ENCODE measurements at places on chromosomes 13 and 19.

GRCh38 chr19:48405850-48406249 lies 12.4 kb downstream of the GRIN2D start:
- no peak for DNase-seq

DNA sequence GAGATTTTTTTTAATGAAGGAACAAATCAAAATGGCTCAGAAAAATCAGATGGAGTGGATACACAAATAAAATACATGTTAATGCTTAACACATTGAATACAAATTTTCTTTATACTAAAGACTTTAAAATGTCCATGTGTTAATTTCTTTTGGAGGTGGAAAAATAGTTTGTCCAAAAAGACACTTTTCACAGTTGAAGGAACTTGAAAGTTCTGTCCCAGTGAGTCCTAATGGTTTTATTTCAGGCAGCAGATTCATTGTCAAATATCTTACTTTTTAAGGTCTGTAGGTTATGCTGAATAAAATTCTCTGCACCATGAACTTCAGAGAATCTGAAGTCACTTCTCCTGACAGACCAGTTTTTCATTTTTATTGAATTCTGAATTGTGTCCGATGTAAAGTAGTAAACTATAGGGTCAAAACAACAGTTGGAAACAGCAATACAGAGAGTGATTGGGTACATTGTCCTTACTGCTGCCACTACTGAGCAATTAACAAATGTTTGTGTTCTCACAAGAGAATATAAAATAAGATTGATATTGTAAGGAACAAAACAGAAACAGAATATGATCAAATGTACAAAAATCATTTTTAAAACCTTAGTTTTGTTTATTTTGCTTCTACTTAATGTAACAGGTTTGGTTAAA lies 1.6 kb downstream of the LPAR6 start:
- no peak for DNase-seq

DNA sequence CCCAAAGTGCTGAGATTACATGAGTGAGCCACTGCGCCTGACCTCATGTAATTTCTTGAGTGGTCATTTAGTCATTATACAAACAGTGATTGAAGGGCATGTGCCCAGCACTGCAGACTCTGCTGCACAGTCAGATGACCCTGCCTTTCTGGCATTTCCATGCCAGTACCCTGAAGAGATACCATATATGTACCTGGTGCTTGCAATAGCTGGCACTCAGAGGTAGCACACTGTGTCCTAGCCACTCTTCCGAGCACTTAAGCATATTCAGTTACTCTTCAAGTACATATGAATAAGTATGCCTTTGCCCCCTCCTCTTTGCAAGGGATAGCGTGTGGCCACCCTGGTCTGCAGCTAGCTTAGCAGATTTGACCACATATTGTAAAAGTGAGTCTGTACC lies 15.5 kb downstream of the STX10 start:
- no peak for DNase-seq

DNA sequence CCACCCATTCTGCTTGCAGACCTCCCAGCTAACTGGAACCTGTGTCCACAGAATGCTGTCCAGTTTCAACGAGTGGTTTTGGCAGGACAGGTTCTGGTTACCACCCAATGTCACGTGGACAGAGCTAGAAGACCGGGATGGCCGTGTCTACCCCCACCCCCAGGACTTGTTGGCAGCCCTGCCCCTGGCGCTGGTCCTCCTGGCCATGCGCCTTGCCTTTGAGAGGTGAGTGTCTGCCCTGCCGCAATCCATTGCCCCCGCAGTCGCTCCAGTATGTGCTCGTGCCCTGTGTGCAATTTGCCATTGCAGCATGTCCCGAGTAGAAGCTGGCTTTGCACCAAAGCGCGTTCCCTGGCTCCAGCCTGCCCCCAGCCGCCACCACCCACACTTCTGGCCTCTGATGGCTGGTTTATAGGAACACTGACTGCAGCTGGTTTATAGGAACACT lies 41.9 kb downstream of the CERS4 start:
- DNase-seq = no peak

GRCh38 chr19:5451494-5451893 lies 3.7 kb upstream of the ZNRF4 start:
- no peak for DNase-seq

DNA sequence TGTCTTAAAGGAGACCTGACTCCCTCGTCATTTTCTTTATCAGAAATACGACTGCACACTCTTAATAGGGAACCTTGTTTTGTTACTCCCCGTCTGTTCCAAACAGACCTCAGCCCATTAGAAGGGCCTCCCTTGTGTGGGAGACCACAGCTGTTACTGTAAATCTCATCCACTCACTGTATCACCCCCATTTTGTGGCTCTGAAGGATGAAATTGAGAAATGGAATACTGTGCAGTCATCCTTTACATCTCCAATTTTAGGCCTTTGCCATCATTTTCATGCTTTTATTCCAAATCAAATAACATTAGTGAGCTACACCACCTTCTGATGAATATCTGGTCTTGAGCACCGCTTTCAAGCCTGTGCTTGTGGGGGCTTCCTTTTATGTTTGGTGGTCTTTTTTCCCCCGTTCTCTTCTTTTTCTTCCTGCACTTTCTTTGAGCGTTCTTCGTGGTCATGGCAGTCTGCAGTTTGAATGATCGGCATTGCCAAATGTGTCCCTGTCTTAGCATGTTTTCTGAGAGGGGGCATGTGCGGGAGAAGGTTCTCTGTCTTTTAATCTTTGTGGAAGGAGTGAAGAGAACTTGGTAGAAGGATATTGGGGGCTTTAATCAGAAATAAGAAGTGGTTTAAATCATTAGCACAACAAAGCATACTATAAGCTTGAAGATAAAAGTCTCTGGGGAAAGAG lies 65.8 kb downstream of the GGACT start:
- no peak for DNase-seq

GRCh38 chr19:6062274-6062673 lies 48.0 kb downstream of the RFX2 start:
- DNase-seq = peak; percentile 35

- no peak for DNase-seq
Observed at GRCh38 chr13:32277839-32278238, 37.3 kb downstream of the ZAR1L start.

- DNase-seq = no peak
Observed at GRCh38 chr13:30855569-30855968, 50.5 kb upstream of the MEDAG start.

DNA sequence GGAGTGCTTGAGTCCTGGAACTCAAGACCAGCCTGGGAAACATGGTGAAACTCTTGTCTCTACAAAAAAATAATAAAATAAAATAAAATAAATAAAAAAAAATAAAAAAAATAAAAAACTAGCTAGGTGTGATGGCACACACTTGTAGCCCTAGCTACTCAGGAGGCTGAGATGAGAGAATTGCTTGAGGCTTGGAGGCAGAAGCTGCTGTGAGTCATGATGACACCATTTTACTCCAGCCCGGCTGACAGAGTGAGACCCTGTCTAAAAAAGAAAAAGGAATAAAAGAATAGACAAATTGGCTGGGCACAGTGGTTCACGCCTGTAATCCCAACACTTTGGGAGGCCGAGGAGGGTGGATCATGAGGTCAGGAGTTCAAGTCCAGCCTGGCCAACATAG lies 1168.9 kb downstream of the SLITRK5 start:
- DNase-seq = no peak

DNA sequence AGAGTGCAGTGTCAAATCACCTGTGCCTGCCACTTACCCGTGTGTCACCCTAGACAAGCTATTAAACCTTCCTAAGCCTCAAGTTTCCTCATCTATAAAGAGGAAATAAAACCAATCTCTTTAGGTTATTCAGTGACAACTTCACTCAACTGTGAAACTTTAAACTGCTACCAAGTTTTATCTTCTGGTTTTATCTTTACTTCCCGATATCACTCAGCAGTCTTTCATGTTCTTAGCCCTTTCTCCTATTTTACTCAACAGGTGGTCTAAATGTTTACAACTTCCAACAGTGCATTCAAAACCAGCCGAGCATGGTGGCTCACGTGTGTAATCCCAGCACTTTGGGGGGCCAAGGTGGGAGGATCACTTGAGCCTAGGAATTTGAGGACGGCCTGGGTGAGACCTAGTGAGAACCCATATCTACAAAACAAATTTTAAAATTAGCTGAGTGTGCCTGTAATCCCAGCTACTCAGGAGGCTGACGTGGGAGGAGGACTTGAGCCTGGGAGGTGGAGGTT lies 59.6 kb downstream of the GPALPP1 start:
- DNase-seq = peak; percentile 79

GRCh38 chr13:39920613-39921012 lies 265.2 kb downstream of the COG6 start:
- no peak for DNase-seq
